ENCODE measurements at places on chromosomes 2 and 18.

- DNase-seq: no peak
These were observed 101.0 kb upstream of the DNAJC10 start for GRCh38 chr2:182615036-182615435.

- DNase-seq: no peak
These were observed 18.7 kb downstream of the C2orf92 start for GRCh38 chr2:97688062-97688827.

DNA sequence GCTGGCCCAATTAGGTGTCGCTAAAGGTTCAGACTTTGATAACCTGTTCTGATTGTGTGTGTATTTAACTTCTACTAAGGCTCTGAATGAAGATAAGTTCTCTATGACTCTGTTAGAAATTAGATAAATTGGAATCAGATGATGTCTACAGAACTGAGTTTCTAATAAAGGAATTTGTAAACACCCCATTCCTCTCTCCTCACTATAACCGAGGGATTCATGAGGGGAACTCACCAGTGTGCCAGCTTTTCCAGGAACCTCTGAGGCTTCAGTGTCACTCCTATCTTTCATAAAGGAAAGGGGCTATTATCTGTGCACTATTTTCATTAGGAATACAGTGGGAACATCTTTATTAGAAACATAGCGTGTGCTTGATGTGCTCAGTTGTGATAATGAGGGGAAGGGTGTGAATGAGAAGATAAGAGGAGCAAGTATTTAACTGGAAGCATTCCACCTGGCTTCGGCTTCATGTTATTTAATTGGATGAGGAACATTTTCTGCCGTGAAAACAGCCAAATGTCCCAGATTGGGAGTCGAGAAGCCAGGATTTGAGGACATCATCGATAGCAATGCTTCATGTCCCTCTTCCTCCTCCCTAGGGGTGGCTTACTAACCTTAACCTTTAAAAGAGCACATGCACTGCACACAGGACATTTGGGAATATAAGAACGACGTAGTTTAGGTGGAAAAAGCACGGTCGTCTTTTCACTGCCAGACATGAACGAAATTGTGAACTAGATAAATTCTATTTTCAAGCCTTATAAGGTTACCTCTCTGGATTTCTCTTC is 84.8 kb upstream of the TCF4 start:
- DNase-seq: no peak

- DNase-seq: no peak
These were observed 23.7 kb downstream of the EFEMP1 start for GRCh38 chr2:55899881-55900280.

DNA sequence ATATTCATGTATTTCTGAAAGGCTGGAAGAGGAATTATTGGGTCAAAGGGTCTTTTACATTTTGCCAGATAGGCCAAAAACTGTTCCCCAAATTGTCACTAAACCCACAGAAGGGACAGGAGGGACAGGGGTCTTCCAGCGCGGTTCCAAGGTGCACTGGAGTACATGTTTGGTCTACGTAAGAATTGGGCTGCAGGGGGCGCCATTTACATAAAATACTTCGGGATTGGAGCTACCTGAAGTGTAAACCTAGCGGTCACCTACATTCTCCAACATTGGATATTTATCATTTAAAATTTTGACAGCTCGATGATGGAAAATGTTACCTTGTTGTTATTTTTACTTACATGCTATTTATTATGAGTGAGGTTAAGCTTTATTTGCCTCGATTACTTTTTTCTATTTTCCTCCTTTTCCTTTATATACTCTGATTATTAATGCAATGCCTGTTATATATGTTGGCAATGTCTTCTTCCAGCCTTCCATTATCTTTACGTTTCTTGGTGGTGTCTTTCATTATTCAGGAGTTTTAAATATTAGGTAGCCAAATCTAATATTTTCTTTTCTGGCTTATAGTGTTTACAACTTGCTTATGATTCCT is 43.0 kb upstream of the RAB6C start:
- peak; percentile 79 for DNase-seq
